ENCODE measurements at places on chromosomes 6 and 20.

GRCh38 chr6:31545291-31545690, 1.1 kb downstream of the ATP6V1G2 start:
- DNase-seq = no peak

GRCh38 chr6:156935000-156935399, 157.8 kb downstream of the ARID1B start:
- DNase-seq = no peak

- DNase-seq = no peak
Observed at GRCh38 chr6:158020272-158020711, 38.6 kb downstream of the SYNJ2 start.

DNA sequence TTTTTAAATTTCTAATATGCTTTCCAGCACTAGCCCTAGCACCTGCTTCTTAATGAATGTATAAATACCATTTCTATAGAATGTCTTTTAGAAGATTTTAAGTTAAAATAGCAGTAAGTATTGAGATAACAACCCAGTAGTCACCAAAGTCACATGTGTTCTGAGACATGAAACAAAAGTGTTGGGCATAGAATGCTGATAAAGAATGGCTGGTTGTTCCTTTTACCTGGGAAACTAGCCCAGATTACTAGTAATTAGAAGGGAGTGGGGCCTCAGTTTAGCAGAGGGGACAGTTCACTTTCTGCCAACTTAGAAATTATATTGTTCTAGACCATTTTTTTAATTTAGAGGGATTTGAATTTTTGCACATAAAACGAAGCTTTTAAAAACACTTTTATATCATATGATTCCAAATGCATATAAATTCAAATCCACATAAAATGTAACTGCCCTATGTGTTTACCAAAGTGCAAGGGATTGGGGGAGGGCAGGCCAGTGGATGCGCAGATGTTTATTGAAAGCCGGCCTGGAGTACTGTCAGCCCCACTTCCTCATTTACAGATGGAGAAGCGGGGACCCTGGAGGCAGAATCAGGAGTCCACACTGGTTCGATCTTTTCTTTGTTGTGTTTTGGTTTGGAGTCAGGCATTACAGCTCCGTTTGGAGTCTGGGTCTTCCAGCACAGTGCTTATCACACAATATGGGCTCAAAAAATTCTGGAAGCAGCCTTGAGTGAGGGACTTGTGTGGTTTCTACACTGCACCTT, 139.8 kb downstream of the ZDHHC14 start:
- DNase-seq = no peak

- no peak for DNase-seq
Observed at GRCh38 chr6:121522771-121523386, 87.4 kb downstream of the GJA1 start.

DNA sequence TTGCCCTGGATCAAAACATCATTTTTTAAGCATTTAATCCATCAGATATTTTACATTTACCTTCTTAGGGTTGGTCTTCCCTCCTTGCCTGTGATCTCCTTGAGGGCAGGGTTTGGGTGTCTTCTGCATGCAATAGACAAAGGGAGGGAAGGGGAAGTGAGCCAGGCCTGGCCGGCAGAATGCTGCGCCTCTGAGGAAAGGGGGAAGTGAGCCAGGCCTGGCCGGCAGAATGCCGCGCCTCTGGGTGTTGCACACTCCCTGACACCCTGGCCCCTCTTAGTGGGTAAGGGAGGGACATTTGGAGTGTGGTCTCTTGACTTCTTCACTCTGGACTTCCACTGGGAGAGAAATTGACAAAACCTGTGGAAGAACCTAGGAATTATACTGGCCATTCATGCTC, 12.4 kb downstream of the PSMF1 start:
- no peak for DNase-seq

DNA sequence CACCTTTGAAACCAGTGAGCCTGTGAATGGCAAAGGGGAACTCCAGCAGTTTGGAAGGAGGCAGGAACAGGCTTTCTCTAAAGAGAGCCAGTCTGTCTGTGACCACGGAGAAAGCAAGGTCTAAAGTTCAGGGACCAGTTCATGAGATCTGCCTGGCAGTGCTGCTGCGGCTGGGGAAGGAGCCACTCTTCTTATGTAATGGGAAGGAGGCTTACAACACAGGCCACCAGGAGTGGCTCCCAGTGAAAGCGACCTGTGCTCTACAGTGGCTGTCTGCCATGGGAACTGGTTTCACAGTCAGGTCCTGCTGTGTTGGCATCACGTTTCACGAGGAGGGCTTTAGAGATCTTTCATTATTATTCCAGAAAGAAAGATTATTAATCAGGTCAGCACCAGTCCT, 291.9 kb upstream of the PRDM1 start:
- DNase-seq = no peak

DNA sequence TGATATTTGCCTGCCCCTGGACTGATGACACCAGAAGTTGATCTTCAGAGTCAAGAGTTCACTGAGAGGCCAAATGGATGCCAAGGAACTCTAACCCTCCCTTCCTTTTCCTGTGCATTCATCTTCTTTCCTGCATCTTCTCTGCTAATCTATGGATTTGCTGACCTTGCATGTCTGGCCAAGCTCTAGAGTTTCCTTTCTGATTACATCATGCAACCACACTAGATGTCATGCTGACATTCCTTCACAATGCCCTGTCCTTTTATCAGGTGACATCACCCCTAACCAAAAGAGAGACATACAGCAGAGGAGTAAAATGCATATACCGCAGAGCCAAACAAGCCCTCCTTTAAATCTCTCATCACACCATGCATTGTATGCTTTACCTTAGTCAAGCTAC, 487.6 kb downstream of the TFAP2A start:
- DNase-seq = no peak

- no peak for DNase-seq
Observed at GRCh38 chr6:150243620-150244314, 100.9 kb downstream of the PPP1R14C start.

- no peak for DNase-seq
Observed at GRCh38 chr6:122804962-122805485, 16.0 kb downstream of the SMPDL3A start.

- DNase-seq = no peak
Observed at GRCh38 chr20:33897313-33897912, 86.3 kb downstream of the CHMP4B start.

GRCh38 chr6:149202952-149203351, 114.6 kb upstream of the TAB2 start:
- DNase-seq = no peak

DNA sequence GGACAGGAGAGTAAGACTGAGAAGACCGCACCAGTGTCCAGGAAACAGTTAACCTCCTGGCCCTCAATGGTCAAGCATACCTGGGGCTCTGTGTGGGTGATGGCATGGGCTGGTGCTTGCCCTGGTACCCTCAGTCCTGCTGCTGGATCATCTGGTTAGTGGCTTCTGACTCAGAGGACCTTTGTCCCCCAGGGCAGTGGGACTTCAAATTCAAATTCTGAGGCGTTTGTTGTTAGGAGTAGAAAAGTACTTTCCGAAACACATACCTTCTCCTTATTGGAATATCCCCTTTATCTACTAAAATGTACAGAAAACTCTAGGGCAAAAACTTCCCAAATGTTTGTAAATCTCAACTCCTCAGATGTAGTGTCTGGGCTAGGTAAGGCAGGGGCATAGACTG, 4.1 kb upstream of the SFT2D1 start:
- no peak for DNase-seq

DNA sequence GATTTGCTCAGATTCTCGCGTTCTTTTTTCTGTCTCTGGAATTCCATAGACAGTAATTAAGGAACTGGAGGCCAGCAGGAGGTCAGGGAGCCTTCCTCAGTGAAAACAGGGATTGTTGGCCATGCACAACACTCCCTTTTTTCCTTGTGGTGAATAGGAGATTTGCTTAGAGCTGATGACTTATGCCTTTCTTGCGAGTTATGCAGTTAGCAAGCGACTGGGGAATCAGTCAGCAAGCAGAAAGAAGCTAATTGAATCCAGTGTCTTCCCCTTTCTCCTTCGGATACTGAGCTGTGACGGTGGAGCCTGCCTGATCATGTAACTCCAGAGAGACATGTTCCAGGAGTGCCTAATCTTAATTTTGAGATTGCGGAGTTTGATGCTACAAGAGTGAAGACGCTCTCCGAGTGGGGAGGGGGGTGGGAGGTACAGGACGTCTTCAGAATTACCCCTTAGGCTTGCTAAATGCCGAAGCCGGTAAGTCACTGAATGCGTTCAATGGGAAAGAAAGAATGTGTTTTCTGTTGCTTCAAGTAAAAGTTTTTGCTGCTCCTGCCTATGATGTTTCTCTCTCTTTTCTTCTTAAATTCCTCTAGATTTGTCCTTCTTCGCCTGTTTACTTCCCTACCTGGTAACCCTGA, 165.9 kb downstream of the SASH1 start:
- no peak for DNase-seq

GRCh38 chr6:45800911-45801310, 214.7 kb downstream of the CLIC5 start:
- DNase-seq = no peak

GRCh38 chr6:5045416-5045815, 39.7 kb upstream of the PPP1R3G start:
- no peak for DNase-seq

- DNase-seq = no peak
Observed at GRCh38 chr6:110960014-110960390, 1.5 kb downstream of the GTF3C6 start.

GRCh38 chr6:71236926-71237434, 51.6 kb upstream of the OGFRL1 start:
- DNase-seq = no peak

GRCh38 chr6:37551002-37551401, 51.3 kb upstream of the CCDC167 start:
- DNase-seq = no peak

GRCh38 chr20:62368392-62368975, 1.4 kb upstream of the LAMA5 start:
- DNase-seq = no peak

DNA sequence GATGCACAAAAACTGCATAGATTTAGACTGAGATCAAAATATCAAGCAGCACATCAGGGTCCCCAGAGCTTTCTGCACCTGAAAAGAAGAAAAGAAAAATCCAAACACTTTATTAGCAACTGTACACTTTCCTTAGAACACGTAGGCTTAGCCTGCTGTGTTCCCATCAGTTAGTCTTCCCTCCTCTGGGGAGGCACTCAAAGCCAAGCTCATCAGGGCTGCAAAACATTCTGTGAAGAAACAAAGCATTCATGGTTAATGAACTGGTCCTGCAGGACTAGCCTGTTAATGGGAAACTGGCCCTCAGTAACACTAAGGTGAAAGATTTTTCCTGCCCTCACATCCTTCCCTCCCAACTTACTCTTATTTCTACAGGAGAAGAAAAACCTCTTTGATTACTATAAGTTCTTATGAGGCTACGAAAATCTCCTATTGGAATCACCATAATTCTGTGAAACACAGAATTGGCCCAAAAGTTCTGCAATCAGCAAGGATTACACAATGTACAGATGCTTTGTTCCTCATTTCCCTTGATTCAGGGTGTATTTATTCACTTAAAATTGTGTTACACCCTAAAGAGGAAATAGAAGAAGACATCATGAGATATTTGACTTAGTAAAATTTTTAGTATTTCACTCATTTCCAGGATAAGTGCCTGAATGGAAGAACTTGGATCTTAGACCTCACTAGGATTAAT, 901.0 kb upstream of the MAP3K7 start:
- DNase-seq = no peak

- no peak for DNase-seq
Observed at GRCh38 chr6:16909658-16910360, 148.5 kb upstream of the ATXN1 start.

GRCh38 chr20:32111753-32112152, 2.2 kb downstream of the TM9SF4 start:
- DNase-seq = no peak

GRCh38 chr6:33945931-33946330, 142.1 kb upstream of the MLN start:
- no peak for DNase-seq

GRCh38 chr6:110567957-110568696, 91.7 kb upstream of the SLC22A16 start:
- DNase-seq = no peak

DNA sequence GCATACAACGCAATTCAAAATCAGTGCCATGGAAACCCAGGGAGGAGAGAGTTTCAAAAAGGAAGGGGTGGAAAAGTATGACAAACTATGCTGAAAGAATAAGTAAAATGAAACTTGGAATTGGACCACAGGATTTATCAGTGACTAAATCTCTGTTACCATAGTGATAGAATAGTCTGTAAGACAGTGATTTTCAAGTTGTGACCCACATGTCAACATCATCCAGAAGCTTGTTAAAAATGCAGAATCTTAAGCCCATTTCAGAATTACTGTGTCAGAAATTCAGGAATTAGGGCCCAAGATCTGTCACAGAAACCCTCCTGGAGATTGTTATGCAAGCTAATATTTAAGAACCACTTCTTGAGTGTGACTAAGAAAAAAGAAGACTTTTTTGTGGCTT, 417.7 kb upstream of the JAG1 start:
- no peak for DNase-seq

- DNase-seq = no peak
Observed at GRCh38 chr6:159152041-159152440, 17.2 kb upstream of the FNDC1 start.

DNA sequence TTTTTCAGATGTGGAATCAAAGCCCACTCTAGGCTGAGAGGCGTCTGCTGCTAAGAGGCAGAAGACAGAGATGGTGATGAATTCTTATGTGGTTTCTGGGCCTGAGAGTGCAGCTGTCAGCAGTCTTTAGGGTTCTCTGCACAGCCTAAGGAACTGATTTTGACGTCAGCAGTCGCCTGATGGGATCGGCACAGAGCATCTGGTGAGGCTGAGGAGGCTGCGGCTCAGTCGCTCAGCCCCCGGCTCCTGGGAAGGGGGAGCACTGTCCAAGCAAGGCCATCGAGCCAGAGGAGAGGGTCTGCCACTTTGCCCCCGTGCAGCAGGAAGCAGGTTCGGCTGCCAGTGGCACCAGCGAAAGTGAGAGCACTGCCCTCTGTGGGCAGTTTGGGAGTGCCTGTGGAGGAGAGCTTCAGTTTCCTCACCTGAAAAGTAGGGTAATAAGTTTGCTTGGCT, 92.5 kb downstream of the TCP11 start:
- DNase-seq = no peak

- DNase-seq = no peak
Observed at GRCh38 chr6:105321728-105322127, 81.2 kb downstream of the PREP start.

DNA sequence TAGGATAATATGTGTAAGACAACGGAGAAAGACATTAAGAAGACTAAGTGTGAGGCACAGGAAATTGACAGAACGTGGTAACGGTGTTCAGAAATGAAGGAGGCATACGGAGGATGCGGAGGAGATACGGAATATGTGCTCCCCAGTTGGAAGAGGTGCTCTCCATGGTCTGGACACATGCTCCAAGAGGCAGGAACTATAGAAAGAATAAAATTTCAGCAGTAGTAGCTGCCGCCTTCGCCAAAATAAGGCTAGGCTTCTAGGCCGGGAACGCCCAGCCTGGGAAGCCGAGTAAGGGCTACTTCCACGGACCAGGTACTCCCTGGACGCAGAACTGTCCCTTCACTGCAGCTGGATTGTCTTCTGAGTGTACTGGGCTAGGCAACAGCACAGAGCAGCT, 7.4 kb downstream of the MAFB start:
- DNase-seq = no peak

Measured in memory B cell (primary cell).